ENCODE measurements at places on chromosomes 1 and 21. TPM values are rescaled to one million over a fixed set of nuclear protein-coding genes. Genes with fewer than 3 reads are reported as not detected.

DNA sequence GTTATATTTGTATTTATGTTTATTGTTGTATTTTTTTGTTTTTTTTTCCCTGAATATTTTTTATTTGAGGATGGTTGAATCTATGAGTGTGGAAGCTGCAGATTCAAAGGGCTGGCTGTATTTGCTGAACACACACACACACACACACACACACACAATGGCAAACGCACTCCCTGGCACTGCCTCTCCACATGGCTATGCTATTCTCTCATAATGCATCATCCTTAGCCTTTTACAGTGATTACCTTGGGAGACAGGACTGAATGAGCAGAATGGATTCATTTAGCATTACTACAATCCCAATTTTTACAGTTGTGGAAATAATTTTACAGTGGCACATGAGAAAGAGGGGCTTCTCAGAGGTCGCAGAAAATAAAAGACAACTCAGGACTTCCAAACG, 390.1 kb downstream of the PCP4 start:
- no peak for DNase-seq

GRCh38 chr1:114088392-114089299, 65.0 kb downstream of the SYT6 start:
- DNase-seq, result no peak

GRCh38 chr1:208868554-208868953, 624.4 kb upstream of the PLXNA2 start:
- no peak for DNase-seq

DNA sequence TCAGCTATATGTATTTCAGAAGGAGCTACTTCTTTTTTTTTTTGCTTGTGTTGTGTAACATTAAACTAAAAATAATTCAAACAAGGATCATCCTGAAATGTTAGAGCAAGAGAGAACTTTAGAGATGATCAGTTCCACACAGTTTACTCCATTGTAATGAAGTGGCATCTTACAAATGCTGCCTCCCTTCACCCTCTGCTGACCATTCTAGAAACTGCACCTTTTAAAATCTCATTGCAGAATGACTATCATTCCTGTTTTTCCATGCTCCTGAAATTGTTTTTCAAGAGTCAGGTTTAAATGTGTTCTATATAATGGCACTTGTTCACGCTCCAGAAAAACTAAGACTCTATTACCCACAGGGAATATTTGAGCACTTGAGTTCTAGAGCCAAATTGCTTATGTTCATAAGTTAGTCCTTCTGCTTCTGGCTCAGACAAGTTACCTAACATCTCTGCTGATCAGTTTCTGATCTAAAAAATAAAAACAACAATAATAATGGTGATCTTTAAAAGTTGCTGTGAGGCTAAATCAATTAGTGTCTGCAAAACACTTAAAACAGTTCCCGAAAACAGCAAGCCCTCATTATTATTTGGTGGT, 21.5 kb upstream of the SLC44A5 start:
- peak; percentile 45 for DNase-seq

DNA sequence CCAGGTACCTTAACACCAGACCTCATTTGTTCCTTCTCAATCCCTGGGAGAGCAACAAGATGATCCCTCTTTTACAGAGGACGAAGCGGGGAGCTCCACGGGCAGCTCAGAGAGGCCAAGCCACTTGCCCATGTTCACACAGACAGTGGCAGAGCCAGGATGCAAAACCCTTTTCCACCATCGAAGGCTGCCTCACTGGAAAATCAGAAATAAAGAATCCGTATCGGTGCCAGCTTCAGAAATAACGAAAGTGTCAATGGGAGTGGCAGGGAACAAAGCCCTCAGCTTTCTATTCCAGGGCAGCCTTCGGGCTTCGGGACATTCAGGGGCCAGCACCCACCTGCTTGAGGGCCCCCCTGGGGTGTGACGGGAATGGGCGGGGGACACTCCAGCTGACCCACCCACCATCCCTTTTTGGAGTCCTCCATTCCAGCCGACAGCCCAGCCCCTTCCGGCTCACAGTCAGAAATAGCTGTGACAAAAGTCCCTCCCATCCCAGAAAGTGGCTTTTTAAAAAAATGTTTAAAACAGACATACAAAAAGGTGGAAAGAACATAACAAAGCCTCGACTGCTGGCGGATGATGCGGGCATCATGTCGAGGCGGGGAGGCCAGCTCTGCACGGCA, 6.0 kb downstream of the IFFO2 start:
- no peak for DNase-seq

DNA sequence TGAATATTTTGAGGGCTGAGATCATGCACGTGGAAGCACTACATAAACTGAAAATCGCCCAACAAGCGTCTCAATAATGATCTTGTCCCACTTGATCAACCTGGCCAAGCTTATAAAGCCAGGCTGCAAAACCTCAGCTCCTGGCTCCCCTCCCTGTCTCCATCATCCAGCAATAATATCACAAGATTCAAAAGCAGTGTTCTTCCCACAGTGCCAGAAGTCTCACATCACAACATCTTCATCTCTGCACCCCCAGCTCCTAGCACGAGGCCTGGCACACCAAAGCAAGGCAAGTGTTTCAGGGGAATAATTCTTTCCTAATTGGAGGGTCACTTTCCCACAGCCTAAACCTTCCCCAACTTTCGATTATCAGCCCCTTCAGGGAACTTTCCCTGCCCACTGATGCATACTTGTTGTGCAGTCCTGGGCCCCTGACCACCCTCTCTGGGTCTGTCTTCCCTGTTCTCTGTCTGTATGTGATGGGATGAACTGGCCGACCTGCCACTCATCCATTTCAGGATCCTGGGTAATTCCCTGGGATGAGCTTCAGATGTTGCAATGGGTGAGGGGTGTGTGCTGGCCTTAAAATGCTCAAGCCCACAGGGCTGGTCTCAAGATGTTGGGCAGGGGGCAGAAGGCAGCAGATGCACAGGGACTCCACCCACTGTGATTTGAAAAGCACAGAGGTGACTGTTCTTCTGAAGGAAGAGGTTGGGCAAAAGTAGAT, 129.0 kb downstream of the DMRTB1 start:
- no peak for DNase-seq

- DNase-seq, result no peak
These were observed 47.5 kb upstream of the TDRD10 start for GRCh38 chr1:154454386-154455120.

DNA sequence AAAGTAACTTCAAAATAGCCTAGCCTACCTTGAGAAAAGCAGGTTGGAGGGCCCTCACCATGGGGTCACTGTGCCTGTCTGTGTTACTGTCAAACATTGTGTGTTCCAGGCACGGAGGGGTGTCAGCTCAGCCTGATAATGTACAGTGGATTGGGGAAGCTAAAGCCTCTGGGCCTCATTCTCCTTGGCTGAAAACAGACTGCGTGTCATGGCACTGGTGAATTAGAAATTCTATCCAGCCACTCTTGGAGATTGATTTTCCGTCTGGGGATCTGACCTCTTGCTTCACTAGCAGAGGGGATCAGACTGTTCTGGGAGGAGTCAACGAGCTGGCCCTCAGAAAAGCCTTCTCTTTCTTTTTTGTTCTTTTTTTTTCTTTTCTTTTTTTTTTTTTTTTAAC, 123.5 kb upstream of the HOOK1 start:
- no peak for DNase-seq

GRCh38 chr1:37092937-37093336, 58.6 kb upstream of the GRIK3 start:
- no peak for DNase-seq

DNA sequence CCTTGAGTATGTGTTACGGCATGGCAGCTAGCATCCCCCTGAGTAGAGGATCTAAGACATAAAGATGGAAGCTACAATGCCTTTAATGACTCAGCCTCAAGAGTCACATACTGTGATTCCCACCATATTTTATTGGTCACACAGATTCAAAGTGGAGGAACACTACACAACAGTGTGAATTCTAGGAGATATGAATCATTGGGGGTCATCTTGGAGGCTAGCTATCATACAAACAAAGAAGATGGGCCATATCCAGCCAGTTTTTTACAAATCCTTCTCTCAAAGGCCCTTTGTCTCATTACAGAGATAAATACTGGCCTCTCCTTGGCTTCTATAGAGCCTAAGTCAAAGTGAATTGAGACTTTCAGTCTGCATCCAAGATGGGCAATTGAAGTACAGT, 177.0 kb downstream of the TBX15 start:
- DNase-seq, result no peak

DNA sequence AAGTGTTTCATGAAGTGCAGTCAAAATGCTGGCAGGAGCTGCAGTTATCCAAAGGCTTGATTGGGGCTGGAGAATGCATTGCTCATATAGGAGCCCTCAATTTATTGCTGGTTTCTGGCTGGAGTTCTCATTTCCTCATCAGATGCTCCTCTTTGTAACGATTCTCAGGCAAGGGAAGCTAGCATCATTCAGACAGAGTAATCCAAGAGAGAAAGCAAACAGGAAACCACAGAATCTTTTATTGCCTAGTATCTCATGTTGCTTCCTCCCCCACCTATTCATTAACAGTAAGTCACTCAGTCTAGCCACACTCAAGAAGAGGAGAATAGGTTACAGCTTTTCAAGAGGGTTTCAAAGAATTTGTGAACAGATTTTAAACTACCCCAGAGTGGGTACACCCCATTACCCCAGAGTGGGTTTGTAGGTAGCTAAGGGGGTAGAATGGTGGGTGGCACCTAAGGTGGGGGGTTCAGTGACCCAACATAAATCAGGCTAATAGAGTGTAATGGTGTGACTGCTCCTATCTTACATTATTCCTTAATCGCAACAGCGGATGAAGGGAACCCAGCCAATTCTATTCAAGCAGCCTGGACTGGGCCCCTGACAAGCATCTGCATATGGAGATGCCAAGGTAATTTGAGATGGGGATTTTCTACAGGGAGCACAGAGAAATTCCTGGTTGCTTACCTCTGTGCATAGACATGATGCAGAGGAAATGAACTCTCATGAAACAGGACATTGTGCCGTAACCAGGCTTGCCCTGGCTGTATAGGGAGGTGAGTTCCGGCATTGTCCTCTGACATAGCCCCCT, 67.1 kb downstream of the KCNJ15 start:
- DNase-seq, result no peak

DNA sequence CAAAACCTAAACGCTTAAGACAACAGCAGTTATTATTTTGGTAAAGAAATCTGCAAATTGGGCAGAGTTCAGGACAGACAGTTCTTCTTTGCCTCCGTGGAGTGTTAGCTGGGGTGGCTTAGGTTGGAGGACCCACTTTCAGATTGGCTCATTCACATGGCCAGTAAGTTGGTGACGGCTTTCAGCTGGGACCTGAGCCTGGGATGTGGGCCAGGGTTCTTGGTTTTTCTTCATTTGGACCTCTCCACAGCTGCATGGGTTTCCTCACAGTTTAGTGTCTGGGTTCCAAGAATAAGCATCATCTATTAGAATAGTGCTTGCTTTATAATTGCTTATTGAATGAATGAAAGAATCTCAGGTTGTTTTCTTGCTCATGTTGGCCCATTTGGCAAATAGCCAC, 72.2 kb downstream of the ATF6 start:
- no peak for DNase-seq

GRCh38 chr1:168195199-168196135, 16.7 kb downstream of the TIPRL start:
- DNase-seq, result no peak

DNA sequence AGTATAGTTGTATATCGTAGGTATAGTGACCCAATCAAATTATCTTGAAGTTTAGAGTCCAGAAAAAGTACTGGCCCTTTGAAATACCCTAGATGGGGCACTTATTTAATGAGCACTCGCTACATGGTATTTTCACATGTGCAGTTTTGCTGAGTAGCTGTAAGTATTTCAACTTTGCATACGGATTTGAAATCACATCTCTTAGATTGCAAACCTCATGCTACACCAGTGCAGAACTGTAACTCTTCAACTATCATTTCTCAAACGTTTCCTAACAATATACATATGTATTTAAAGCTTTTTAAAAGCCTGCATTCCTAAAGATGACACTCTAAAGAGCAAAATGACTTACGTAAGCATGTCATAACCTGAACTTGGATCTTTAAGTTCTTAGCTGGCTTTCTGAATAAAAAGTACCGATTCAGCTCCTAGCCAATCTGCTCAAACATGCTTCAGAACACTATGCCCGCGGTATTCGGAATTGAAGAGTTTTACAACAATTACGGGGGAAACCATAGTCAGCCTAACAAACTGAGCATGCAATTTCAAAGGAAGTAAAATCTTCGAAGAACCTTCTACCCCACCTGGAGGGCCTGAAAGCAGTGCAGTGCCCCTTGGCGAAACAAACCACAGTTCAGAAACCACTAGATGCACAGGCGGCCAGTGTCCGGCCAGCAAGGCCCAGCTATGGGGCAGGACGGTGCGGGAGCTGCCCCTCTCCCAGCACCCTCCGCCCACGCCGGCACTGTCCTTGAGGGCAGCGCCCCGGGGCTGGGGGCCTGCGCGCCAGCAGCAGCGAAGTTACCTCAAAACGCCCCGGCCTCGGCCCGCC, 863 bp downstream of the FH start:
- no peak for DNase-seq

DNA sequence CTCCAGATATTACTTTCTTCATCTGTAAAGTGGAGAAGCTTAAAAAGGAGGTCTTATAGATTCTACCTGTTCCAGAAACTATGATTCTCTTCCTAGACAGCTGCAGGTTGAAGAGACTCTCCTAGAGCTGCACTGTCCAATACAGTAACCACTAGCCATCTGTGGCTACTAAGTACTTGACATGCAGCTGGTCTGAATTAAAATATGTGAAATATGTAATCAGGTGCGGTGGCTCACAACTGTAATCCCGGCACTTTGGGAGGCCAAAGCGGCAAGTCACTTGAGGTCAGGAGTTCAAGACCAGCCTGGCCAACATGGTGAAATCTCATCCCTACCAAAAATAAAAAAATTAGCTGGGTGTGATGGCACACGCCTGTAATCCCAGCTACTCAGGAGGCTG, 15.8 kb downstream of the APP start:
- DNase-seq, result no peak

DNA sequence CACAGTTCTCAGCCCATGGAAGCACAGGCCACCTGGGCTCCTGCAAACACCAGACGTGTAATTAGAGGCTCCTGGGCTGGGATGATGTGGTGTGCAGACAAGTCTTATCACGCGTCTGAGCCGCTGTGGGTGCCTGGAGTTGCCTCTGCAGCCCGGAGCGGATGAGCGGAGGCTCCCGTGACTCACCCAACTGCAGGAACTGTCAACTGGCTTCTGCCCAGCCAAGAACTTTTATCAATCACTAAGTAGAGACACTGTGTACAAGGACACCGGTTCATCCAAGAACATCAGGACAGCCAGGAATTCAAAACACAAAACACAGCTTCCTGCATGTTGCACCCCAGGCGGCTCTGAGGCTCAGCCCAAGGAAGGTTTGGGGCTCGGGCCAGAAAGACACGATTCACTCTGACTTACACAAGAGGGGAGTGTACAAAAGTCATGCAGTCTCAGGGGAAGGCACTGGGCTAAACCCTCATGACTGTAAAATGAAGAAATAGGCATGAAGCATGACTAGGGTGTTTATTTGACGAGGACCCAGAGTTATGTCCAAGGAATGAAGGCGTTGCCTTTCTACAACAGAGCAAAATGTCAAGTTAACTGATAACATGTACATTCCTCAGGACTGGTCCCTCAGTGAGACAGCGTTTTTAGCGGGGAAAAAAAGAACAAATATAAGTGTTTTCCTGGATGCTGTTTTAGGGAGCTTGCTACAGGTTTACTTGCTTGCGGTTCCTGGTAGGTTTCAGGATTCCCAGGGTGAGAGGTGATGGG, 21.1 kb downstream of the ERRFI1 start:
- no peak for DNase-seq

FAM131C gene
- not detected for total RNA-seq

KIAA1614 gene
- 0.81 TPM for total RNA-seq

CLEC20A gene
- total RNA-seq, result 0.54 TPM

PADI1 gene
- total RNA-seq, result not detected

PCAT6 gene
- 1.1 TPM for total RNA-seq

ECM1 gene
- 1.1 TPM for total RNA-seq
